ENCODE measurements at places on chromosomes 16 and 17.

DNA sequence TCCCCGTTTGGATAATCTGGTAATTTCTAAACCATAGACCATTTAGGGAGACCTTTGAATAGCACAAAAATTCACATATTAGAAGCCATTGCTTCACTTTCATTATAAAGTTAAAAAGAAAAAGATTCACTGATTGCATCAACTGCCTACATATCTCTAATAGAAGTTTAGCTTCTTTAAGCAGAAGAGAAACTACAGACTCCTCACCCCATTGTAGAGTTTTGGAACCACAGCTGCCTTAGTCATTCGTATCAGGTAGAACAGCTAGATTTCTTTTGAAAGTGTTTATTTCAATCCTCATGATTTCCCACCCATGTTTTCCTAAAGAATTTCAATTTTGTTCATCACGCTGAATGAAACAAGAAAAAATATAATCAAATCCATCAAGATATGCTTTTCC, 144.8 kb downstream of the CDH8 start:
- DNase-seq: no peak

- no peak for DNase-seq
Observed at GRCh38 chr17:2195729-2196128, 107.9 kb downstream of the SMG6 start.

DNA sequence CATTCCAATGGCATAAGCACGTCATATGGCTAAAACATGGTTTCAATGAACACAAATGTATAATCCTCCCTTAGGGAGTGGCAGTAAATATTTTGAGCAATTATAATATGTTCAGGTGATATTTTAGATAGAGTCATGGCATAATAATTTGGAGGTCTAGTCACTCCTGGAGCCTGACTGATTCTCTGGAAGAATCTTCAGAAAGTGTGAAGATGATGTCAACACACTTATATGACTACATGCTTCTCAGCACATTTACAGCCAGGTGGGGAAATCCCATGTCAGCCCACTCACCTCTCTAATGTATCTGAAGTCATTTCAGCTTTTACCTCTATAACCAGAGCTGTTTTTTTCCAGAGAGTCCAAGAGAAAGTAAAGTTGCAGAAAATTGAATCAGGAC, 474.8 kb downstream of the SHISA9 start:
- DNase-seq: no peak

DNA sequence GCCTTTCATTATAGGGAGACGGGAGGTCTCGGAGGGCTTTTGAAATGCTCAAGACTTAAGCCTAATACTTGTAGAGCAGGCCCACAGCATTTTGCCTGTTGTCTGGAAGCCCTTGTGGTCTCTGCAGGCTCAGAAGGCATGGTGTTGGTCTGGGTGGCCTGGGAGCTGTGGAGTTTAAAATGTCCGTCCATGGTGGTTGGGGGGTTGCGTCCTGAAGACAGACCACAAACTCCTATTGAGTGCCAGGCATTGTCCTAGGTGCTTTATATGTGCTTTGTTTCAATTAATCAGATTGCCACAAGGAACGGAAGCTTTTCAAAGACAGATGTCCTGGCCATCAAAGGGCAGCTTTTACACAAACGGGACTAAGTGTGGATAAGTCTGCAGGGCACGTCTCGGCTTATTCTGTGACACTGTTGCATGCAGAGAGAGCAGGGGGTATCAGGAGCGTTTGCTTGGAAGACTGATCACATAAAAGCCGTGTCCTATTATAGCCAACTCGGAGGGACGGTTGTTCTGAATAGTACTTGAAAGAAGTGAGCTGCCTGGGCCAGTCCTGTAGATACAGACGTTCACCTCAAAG, 7.8 kb downstream of the NTN1 start:
- DNase-seq: no peak

DNA sequence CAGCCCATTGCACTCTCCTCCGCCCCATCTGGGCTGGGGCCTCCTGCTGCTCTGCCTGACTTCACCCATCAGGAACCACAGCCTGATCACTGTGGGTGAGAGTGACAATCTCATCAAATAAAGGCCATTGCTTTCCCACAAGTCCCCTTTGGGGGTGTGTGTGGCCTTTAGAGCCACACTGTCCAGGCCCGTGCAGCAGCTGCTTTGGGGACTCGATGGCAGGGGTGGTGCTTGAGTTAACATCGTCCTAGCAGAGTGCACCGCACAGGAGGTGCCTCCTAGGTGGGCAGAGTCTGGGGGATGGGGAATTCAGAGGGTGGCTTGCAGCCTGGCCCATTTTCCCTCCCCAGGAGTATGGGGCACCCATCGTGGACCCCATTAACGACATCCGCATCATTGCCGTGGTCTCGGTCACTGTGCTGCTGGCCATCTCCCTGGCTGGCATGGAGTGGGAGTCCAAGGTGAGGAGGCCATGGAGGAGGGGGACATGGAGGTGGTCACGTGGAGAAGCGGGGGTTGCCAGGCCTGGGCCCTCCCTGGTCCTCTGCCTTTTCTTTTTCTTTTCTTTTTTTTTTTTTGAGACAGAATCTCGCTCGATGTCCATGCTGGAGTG, 5.4 kb downstream of the SLC12A3 start:
- DNase-seq: no peak

DNA sequence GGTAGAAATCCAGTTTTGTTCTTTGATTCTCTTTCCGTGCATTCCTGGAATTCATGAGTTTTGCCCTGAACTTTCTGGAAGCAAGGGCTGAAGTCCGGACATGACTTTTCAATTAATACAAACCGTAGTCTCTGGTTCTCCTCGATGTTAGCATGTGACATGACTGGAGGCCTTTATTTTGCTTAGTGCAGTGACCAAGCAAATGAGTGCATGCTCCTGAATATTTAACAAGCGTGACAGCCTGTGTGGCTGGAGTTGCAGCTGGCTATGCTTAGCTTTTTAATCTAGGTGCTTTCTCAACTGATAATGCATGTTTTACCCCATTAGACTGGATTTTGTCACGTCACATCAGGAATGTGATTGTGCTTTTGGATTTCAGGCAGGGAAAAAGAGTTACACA, 302.1 kb downstream of the MAP2K6 start:
- DNase-seq: no peak

DNA sequence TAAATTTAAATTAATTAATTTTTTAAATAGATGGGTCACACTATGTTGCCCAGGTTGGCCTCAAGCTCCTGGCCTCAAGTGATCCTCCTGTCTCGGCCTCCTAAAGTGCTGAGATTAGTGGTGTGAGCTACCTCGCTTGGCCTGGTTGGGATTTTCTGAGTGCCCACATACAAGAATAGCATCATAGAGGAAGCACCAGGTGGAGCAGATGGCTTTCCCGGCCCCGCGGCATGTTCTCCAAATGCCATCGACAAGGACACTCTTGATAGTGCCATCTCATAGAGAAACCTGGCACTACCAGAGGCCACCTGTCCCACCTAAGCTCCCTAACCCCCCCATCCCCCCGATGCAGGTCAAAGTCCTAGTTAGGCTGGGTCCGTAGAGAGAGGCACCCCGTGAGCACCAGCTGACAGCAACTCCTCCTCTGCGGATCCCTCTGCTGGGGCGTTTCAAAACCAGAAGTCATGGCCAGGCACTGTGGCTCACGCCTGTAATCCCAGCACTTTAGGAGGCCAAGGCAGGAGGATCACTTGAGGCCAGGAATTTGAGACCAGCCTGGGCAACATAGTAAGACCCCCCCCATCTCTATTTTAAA, 65.9 kb downstream of the DNAH3 start:
- no peak for DNase-seq

GRCh38 chr17:164303-165235, 16.9 kb downstream of the DOC2B start:
- DNase-seq: no peak

DNA sequence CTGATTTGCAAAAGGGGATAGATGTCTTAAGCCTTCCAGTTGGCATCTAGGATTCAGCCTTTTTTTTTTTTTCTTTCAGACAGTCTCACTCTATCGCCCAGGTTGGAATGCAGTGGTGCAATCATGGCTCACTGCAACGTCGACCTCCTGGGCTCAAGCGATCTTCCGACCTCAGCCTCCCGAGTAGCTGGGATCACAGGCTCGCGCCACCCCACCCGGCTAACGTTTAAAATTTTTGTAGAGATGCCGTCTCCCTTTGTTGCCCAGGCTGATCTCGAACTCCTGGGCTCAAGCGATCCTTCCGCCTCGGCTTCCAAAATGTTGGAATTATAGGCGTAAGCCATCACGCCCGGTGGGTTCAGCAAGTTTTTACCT, 571 bp upstream of the CCP110 start:
- no peak for DNase-seq

DNA sequence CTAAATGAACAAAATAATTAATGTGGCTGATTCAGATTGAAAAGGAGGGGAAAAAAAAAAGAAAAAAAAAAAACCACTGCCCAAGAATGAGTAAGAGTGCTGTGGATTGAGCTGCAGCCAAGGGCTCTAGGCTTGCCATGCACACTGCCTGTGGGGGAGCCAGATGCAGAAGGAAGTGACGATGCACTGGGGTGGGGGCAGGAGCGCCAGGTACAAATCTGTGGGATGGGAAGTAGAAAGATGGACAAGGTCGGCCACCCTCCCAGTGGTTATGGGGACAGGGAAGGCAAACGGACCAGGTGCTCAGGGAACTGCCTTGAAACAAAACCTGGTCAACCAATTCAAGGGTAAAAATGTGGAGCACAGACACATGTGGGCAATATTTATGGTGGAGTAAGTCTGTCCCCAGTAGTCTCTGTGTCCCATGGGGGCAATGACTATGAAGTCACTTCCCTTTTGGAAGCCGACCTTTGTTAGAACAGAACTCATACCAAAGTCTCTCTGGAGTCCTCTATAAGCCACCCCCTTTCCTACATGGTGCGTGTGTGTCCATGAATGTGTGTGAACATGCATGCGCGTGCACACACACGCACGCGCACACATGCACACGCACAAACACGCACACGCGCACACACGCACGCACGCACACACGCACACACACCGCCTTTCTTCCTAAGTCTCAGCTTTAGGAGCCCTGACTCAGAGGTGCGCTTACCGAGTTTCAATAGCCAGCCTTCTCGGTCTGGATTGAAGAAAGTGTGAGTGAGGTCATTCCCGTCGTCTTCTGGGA, 84.3 kb downstream of the CYTH1 start:
- DNase-seq: no peak

DNA sequence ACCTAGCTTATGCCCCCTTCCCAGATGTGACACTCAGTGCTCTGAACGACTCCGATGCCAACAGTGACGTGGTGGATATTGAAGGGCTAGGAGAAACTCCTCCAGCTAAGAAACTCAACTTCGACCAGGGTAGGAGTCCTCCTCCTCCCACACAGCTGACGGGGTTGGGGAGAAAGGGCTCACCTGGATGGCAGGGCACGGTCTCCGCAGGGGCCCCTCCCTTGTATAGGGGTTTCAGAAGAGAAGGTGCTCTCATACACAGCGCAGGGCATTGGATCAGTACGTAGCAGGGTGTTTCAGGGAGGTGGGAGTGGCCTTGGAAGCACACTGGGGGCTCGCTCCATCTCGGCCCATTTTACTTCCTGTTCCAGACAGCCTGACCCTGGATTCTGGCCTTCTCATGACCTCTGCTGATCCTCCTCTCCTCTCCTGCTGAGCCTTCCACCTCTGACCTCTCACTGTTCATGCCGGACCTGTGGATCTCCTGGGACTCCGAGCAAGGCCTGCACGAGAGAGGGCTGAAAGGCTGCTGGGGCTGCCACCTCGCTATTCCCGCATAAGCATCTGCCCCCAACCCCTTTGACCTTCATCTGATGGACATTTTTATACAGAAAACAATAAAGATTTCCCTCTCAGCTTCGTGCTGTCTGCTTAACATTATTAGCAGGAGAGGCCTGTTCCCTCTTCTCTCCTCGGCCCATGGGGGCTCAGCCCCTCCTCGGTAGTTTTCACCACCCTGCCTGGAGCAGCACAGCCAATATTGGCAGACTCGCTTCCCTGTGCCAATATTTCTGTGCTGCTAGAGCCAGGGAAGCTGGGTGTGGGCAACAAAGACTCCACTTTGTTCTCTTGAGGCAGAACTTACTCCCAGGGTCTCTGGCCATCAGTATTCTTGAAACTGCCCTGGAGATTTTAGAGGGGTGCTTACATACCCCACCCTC, 4.7 kb downstream of the RNASEK start:
- no peak for DNase-seq

GRCh38 chr17:68973098-68973846, 18.1 kb upstream of the ABCA8 start:
- no peak for DNase-seq

DNA sequence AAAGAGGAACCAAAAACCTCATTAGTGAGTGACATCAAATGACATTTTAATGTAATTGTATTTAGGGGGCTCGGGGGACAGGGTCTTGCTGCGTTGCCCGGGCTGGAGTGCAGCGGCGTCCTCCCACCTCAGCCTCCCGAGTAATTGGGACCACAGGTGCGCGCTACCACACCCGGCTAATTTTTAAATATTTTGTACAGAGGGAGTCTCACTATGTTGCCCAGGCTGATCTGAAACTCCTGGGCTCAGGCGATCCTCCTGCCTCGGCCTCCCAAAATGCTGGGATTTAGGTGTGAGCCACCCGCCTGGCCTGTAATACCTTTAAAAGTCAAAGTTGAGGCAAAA, 581 bp downstream of the SNRNP25 start:
- no peak for DNase-seq

DNA sequence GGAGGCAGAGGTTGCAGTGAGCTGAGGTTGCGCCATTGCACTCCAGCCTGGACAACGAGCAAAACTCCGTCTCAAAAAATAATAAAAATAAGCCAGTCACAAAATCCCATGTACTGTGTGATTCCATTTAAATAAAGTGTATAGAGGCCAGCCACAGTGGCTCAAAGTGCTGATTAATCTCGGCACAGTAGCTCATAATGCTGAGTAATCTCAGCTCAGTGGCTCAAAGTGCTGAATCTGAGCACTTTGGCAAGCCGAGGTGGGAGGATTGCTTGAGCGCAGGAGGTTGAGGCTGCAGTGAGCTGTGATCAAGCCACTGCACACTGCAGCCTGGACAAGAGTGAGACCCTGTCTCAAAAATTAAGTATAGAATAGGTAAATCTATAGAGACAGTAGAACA, 4.9 kb downstream of the TMED6 start:
- no peak for DNase-seq

DNA sequence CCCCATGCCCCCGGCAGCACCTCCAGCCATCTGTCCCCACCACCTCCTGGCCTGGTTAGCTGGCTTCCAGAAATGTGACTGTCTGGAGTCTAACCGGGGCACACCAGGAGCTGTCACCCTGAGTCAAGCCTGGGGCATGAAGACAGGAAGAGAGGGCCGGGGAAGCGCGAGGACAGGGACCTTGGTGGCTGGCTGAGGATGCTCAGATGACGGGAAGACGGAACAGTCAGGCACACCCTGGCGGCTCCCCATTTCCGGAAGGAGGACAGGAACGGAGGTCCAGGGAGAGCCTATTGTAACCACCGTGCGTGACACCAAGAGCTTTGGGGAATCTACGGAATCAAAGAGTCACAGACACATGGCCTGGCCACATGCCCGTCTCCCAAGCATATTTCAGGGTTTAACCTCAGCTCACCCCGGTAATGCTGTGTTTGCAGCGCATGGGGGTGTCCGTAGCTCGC, 51.7 kb downstream of the SDK2 start:
- DNase-seq: no peak

DNA sequence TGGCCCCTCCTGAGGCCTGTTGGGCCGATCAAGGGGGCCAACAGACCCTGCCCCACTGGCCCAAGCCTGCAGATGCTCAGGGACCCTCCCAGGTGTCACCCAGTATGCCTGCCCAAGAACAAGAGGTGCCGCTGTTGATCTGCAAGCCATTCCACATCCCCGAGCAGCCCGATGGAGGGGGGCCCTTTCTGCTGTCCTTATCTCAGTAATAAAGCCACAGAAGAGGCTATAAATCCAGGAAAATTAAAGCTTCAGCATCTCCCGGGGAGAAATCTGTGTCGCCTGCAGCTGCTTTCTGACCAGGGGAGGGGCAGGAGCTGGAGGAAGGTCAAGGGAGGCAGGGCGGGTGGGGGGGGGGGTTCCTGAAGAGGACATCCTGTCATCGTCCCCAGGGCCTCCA, 11.7 kb upstream of the CACNA1H start:
- DNase-seq: no peak
